ENCODE measurements at places on chromosomes 5 and 9.

DNA sequence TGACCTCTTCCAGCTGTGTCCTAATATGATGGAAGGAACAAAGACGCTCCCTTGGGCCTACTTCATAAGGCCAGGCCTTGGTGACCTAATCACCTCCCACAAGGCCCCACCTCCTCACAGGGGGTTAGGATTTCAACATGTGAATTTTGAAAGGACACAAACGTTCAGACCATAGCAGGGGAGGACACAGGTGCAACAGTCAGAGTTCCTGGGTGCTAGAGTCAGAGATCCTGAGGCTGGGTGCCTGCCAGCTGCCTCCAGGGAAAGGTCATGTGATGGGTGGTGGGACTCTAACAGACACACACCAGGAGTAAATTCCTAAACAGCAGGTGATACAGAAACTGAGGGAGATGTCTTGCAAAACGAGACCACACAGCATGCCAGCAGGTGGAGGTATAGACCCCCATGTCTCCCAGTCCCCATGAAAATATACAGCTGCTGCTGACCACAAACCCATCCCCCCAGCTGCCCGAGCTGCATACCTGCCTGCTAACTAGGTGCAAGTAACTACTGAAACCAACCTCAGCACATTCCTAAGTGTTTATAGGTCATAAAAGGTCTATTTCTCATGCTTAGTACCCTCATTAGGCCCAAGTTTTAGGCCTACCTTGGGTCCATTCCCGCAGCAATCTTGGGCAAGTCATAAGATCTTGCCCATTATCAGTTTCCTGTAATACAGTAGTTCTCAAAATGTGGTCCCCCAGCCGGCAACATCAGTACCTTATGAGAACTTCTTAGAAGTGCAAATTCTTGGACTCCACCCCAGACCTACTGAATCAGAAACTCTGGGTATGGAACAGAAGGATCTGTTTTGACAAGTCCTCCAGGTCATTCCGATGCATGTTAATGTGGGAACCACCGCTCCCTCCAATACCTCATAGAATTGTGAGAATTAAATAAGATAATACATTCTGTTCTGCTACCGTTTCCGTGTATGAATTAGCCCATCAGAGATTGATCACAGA is 245.3 kb downstream of the ENC1 start:
- no peak for DNase-seq

DNA sequence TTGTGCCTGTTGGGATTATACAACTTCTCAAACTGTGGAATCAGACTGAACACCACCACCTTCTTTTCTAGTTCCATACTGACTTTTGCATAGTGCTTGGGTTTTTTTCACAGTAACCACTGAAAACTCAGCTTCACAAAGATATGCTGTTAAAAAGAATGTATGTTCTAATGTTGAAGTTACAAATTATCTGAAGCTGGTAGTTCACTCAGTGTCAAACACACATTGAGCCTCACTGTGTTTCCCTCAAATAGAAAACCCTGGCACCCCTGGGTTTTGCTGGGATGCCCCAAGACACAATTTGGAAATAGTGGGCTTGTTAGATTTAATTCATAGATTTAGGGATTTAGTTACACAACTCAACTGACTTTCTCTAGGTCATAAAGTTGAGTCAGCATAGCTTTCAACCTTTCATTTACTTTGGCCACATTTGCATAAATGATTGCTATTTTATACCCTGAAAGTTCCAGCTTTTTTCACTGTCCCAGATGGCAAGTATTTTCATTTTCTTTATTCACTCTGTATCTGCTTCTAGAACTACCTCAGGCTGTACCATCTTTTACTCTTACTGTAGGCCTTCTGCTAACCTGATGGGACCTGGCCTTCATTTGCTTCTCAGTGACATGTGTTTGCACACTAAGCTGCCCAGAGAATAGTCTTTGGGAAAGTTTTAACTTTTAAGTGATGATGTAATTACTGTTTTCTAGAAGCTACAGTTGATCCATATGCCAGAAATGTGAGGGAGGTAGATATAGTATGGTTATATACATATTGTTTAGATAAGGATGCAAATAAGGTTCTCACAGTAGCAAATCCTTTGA is 115.1 kb downstream of the CDC42SE2 start:
- no peak for DNase-seq

DNA sequence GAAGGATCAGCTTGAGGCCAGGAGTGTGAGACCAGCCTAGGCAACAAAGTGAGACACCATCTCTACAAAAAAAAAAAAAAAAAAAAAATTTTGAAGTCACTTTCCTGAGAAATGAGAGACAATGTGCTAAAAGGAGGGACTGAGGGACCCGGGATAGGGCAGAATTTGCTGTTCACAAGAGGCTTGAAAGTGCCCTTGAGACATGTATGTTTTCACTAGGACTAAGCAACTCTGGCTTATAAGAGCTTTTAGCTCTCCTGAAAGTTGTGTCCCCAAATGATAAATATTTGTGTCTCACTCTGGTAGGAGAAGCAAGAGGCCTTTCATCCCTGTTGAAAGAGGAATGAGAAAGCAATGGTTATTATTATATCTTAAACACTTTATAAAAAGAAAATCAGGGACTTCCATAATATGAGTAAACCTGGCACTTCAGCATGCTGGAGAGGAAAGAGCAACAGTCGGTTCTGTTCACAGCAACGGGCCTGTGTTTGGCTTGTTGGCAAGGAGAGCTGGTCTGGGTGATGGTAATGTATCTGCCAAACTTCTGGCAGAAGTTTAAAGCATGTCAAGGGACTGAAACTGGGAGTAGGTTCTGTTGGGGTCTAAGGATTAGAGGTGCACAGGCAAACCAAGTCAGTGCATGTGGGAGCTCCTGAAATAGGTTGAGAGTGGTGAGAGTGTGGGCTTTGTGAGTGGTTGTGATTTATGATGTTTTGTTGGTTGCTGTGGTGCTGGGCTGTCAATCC is 32.2 kb downstream of the ENTREP1 start:
- no peak for DNase-seq

DNA sequence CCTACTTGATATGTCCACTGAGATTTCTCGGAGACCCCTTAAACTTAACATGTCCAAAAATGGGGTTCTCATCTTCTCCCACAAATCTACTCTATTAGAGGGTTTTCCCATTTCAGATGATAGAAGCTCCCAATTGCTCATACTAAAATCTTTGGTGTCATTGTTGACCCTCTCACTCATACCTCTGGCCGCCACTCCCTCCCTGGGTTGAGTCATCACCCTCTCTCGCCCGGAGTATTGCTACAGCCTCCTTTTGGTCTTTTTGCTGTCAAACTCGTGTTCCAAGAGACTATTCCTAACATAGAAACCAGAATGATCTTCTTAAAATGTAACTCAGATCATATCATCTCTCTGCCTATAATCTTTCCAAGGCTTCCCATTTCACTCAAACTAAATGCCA is 91.0 kb upstream of the GNAQ start:
- DNase-seq: no peak

- no peak for DNase-seq
Observed at GRCh38 chr5:6377582-6377904, 804 bp downstream of the MED10 start.

DNA sequence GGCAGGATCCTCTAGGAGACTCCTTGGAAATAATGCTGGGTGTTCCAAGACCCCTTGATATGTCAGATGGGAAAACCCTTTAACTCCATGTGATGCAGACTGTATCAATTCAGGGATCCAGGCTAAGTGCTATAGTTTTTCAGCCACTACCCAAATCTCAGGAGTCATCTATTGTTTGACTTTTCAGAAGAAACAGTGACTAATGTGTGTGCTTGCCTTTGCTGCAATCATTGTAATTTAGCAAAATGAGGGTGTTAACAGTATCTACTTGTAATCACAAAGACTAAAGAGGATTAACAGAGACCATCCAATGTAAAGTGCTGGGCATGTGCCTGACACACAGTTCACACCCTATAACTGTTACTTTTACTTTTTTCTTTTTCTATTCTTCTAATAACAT is 309.6 kb upstream of the RFX3 start:
- no peak for DNase-seq

- peak; percentile 22 for DNase-seq
Observed at GRCh38 chr9:129570450-129571297, 50.2 kb downstream of the C9orf50 start.

DNA sequence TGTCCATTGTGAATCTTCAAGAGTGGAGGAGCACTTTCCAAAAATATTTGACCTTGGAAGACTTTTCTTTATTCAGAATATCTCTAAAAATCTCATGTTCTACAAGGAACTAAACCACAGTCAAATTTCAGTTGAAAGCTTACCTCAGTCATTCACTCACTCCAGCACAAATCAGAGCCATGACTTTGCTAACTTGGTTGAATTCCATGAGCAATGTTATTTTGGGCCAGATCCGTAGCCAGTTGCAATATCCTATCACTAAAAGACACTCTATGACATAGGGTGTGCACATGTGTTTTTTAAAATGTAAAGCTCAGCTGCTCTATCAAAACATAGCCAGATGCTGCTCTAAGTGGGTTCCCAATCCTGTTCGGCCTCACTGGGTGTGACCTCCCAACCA is 156.1 kb upstream of the ANKRD55 start:
- DNase-seq: no peak

GRCh38 chr9:86945728-86946200 is 1.5 kb downstream of the GAS1 start:
- peak; percentile 68 for DNase-seq

DNA sequence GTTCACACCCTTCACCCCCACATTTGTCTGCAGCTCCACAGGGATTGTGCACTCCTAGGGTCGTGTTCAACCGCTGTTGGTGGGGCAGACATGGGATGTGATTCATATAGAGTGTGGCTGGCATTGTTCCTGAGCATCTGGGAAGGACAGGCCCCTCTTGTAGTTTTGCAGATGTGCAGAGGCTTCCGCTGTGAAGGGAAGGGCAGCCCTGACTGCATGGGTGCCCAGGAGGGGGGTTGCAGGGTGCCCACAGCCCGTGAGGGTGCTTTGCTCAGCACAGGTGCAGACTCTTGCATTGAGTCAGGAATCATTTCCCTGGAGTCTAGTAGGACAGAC is 30.2 kb upstream of the PITX1 start:
- DNase-seq: no peak

DNA sequence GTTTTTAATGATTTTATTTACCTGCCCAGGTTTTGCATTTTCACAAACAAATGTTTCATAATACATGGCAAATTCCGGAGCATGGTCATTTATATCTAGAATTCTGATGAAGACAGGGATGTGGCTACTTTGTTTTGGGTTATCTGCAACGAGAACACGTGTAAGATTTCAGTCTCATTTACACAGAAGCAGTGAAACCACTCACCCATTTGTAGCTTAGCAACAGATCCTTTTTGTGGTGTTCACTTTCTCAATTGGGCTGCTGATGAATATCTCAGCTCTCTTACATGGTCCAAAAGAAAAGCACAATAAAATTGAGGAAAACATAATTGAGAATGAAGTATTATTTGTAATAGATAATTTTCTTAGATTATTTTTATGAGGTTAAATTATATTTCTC is 148.6 kb downstream of the CDH9 start:
- DNase-seq: no peak

GRCh38 chr5:80069251-80069800 is 34.2 kb downstream of the THBS4 start:
- DNase-seq: no peak

DNA sequence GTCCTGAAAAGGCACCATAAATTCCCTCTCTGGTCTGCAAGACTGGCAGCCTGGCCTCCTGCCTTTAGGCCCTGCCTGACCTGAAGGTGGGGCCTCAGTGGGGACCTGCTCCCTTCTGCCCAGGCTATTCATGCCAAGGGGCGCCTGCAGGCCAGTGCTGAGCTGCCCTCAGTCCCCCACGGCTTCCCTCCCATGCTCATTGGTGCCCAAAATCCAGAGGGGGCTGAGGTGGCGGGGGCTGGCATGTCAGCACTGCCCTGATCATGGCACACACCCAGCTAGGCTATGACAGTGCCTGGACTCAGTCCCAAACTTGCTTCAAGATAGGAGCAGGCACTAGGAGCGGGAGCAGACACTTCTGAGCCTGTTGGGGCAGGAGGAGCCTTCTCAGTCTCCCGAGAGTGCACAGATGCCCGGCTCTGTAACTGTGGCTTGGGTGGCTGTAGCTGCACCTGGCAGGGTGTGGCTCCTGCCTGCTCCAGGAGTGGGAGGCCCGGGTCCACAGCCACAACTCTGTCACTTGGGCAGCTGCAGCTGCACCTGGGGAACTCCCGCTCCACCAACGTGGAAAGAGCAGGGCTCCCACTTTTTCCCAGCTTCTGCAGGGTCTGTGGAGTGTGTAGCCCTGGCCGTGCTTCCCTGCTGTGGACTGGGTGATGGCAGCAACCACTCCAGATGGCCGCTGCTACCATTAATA is 49.0 kb downstream of the NDUFAF2 start:
- no peak for DNase-seq

- DNase-seq: no peak
Observed at GRCh38 chr9:87199278-87199677, 252.0 kb upstream of the GAS1 start.

- DNase-seq: no peak
Observed at GRCh38 chr5:36478646-36479317, 127.6 kb upstream of the SLC1A3 start.

DNA sequence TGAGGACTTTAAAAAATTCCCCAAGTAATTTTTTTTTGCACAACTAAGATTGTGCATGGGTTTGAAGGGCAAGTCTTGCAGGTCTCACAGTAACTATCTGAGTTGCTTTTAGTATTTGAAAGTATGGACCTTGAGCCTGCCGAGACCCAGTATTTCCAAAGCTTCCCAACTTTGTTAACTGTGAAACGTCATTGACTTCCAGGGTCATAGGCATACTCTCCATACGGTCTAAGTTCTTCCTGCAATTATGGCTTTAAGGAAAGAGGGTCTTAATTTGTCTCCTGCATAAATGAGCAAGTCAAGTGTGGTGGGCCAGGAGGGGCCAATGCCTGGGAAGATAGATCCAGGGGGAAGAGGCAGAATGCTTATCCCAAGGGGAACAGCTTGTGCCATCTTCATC is 24.0 kb upstream of the EPB41L4B start:
- no peak for DNase-seq

DNA sequence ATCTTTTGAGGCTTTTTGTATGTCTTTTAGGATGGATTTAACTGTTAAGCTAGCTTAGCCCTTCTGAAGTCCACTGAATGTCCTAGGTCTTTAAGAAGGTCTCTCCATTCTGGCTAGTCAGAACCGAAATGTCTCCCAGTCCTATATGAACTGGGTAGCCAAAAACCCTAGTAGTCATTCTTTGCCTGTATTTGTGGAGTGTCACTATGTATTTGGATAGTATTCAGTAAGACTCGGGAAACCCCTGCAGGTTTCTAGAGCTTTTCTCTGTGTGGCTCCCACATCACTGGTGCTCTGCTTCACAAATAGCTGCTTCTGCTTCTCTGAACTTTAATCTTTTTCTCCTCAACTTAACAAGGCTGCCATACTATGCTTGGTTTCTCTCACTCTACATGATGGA is 68.0 kb downstream of the RIC1 start:
- no peak for DNase-seq

- DNase-seq: no peak
Observed at GRCh38 chr9:128020692-128021091, 39.9 kb upstream of the EEIG1 start.

DNA sequence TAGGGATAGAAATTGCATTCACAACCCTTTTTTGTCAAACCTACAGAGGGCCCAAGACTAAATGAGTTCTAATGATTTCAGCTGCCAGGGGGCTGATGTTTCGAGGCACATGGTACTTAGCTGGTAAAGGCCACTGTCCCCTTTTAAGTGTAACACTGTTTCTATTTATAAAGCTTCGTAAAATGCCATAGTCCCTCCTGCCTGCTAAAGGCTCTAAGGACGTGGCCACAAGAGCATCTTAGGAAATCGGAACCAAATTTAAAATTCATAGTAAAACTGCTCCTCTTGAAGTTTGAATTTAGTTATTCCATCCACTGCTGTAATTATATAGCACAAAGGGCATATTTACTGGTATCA is 170.3 kb upstream of the WWC1 start:
- no peak for DNase-seq
